ENCODE measurements at places on chromosomes 3 and 15. TPM values are rescaled to one million over a fixed set of nuclear protein-coding genes. Genes with fewer than 3 reads are reported as not detected.

DNA sequence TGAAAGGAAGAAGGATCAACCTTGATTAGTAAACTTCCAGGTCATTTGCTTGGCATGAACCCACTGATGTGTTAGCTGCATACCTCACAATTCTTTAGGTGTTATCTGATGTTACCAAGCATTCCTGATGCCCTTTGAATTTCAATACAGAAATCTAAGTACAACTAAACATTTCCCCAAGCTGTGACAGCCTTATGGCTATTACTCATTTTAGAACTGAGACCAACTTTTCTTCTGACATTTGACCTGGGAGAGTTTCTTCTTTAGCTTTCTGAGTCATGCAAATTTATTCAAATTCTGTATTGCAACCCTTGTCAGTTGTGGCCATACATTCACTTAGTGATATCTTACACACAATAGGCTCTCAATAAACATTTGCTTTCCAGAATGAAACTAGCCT lies 124.3 kb downstream of the TIGIT start:
- DNase-seq: no peak

DNA sequence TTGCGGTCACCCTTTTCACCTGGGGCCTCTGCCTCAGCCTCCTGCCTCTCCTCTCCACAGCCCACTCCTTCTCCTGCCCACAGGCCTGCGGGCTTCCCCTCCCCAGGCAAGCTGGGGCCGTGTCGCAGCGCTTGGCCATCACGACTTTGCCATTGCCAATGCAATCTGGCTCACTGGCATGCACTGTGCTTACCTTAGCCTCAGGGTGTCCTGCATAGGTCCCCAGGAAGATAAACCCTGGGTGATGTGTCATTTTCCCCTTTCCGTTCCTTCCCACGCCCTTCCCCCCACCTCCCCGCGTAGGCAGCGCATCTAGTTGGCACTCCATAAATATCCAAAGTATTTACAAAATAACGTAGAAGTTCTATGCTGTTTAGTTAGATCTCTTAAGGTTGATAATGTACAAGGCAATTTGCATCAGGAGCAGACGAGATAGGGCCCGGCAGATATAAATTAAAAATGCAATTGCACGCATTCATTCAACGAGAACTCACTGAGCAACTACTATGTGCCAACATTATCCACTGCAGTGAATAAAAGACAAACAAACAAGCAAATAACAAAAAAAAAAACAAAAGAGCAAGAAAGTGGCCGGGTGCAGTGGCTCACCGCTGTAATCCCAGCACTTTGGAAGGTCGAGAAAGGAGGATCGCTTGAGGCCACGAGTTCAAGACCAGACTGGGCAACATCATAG lies 973 bp upstream of the COPG1 start:
- no peak for DNase-seq

DNA sequence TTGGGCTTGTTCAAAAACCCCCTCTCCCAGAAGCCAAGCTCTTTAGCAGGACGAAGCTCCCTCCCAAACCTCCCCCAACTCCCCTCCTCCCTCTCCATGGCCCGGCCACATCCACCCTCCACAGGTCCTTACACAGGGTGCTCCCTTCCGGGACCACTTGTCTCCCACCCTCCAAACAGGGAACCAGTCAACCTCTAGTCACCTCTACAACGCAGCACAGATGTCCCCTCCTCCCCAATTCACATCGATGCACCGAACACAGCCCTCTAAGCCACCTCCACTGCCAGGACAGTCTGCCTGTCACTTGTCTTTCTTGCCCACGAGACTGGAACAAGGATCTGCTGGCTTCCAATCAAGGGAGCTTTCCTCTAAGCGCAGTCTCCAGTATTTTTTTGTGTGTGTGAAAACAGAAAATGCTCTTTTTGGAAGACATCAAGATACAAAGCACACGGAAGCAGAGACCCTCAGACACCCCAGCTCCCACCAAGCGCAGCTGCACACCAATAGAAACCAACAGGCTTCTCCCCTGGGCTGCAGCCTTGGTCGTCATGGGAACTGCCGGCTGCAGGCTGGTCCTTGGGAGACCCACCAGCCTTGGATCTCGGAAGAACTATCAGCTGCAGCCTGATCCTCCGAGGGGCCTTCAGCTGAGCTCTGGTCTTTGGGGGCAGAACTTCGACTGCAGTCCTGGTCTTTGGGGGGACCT lies 26.5 kb downstream of the IQSEC1 start:
- no peak for DNase-seq

GRCh38 chr15:65856821-65857455 lies 12.4 kb upstream of the RAB11A start:
- DNase-seq: peak; percentile 76

GRCh38 chr3:1007866-1008265 lies 85.0 kb upstream of the CNTN6 start:
- peak; percentile 2 for DNase-seq

GRCh38 chr3:135038186-135038585 lies 243.1 kb downstream of the EPHB1 start:
- no peak for DNase-seq

DNA sequence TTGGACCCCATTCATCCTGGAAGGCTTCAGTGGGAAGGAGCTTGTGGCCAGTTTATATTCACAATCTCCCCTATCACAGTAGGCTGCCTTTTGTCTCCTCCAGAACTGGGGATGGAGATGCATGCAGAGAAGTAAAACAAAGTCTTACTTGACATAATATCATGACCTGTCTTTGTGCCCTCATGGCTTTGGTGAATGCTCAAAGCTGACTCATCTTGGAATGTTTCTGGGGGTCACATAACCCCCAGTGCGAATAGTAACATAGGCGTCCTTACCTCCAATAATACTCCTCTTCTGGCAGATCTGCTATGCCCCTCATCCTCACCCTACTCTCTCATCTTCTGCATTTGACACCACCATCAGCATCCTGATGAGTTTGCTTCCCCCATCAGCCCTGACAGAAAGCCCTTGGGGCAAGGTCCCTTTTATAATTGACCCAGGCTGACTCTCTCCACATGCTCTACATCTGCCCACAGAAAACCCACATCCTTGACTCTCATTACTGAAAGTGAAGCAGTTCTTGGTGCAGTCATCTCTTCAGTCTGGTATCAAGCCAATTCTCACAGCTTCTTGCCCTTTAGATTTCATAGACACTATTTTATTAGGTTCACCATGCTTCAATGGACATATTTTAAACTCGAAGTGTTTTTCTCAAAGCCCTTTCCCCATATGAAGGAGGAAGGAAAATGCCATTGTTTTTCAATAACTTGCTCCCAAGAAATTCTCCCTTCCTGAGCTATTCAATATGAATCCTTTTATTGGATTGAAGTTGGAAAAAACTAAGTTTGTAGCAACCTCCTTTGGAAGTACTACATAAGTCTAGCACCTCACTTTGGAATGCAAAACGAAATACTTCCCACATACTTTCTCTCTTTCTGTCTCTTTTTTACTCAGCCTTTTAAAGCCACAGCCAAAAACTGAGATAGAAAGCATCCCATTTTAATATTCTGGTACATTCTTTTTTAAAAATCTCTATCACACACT lies 36.6 kb downstream of the OSTN start:
- peak; percentile 49 for DNase-seq

DNA sequence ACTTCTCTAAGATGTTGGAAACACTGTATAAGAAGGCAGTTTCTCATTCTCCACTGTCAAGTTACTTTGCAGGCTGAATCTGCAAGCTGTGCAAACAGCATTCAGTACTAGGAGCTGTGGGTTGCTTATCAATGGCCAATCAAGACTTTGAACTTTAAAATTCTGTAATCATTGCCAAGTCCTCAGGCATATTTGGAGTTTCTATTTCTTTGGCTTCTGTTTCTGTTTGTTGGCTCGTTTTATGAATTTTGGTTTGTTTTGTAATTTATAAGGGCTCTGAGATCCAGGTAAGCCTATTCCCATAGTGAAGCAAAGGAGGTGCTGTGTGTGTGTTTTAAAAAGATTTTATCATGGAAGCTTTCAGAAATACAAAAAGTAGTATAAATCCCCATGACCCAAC lies 32.1 kb downstream of the TLNRD1 start:
- DNase-seq: no peak

DNA sequence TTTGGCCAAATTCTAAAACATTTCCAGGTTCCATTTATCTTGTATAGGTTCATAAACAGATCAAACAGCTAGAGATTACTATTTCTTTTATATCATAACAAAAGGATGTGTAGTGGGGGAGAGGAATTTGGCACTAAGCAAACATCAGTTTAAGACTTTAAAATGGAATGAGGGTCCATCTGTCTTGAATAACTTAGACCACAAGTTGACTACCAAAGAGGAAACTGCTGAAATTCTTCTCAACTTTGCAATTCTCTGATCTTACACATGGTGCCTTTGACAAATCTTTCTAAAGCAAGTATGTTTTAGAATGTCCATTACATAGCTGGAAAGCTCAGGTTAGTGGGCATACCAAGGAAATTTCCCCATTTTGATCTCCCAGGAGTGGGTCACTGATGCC lies 140.5 kb upstream of the ADAMTS9 start:
- DNase-seq: no peak

GRCh38 chr15:68638953-68639515 lies 60.2 kb downstream of the CORO2B start:
- no peak for DNase-seq

DNA sequence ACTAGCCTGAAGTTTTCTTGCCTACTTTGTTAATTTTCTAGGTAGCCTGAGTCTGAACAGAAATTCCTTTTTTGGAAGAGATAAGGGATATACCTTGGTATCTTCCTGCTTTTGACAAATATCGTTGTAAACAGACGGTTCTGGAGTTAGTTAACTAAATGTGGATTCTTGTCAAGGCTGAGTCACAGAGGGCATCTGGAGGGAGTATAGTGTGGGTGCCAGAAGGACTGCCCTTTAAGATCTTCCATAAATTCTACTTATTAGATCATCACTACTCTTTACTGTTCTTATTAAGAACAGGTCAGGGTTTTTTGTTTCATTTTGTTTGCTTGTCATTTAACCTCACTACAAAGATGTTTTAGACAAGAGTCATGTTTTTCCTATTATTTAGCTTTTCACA lies 125.3 kb upstream of the SKOR1 start:
- DNase-seq: no peak

- no peak for DNase-seq
Measured at GRCh38 chr3:188350961-188351360, 197.0 kb downstream of the LPP start.

GRCh38 chr3:163071713-163072112 lies 1575.1 kb downstream of the OTOL1 start:
- DNase-seq: peak; percentile 36

DNA sequence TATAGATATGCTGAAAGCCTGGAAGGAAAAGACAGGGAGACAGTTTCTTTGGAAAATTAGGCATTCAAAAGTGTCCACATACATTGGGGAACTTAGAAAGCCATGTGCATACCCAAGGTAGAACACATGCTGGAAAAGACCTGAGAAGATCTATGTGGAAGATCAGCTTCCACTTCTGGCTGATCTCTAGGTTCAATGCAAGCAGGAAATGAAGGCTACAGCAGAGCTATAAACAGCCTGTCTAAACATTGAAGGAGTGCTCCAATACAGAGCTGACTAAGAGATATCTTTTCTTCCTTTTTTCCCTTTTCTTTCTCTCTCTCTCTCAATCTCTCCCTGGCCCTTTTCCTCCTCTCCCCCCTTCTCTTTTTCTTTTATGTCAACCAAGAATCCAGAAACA lies 73.6 kb upstream of the TCF12 start:
- no peak for DNase-seq

GRCh38 chr3:150235799-150236198 lies 172.3 kb upstream of the TSC22D2 start:
- DNase-seq: no peak

DNA sequence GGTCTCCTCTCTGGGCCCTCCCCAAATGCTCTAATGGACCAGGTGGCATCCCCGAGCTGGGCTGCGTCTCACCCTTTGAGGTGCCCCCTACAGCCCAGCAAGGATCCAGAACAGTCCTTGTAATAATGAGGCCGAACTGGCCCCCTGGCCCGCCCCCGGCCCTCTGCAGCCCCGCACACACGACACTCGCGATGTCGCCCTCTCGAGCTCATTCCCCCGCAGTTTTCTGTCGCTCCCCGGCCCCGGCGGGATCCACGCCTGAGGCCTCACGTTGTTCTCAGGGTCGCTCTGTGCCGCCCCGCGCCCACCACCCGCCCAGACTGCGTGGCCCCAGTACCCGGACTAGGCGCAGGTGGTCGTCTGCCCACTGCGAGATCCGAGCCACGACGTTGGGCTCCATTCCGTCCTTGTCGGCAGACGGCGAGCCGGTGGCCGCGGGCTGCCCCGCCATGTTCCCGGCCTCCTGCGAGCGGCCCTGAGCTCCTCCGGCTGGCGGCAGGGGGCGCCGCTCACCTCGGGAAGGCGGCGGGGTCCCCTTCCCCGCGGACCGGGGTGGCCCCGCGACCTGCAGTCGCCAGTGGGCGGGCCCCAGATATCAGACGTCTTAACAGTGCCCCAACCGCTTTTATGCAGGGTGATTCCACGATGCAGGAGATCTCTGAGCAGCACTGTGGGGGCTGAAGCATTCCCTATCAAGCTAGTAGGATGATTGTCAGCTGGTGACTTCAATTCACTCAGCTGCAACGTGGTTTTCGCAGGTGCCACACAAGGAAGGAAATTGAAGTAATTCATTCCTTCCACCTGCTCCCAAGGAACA lies at the start of gene C3orf33:
C3orf33 (minus strand) TSS at position 477 of the 817 bp plus-strand sequence; CDS start at position 451, 26 bp downstream.
- DNase-seq: peak; percentile 61

GRCh38 chr3:105459566-105460290 lies 93.0 kb downstream of the ALCAM start:
- no peak for DNase-seq

DNA sequence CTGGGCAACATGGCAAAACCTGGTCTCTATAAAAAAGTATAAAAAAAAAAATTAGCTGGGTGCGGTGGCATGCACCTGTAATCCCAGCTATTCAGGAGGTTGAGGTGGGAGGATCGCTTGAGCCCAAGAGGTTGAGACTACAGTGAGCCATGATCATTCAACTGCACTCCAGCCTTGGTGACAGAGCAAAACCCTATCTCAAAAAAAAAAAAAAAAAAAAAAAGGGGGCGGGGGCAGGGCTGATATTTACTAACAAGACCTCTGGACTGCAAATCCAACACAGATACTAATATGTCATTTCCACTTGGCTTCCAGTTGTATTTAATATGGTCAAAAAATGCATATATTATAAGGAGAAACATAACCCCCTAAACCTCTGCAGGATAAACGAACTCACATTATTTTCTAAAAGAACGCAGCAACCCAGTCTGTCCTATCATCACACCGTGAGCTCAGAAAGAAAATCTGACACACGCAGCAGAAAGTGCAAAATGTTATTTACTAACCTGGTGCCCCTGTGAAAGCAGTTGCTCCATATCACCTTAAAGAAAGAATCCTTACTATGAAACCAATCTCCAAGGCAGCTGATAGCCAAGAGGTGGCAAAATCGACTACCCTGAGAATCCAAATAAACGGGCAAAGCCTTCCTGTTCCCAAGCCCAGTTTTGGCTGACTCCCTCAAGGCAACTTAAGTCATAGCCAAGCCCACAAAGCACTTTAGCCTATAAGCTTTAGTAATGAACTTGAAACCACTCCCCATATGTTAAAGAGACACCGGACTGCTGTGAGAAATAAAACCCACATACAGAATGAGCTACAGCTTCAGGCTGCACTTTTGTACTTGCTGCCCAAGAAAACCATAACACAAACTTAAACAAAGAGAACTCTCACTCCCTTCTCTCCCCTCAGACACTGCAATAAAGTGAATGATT lies 39.3 kb downstream of the PLD1 start:
- peak; percentile 96 for DNase-seq

TFDP2 gene
- total RNA-seq: 62.4 TPM

FBN1 gene
- 3.2 TPM for total RNA-seq

SCAANT1 gene
- total RNA-seq: not detected

UNC13C gene
- not detected for total RNA-seq

MYO5C gene
- 0.11 TPM for total RNA-seq

LDHAL6B gene
- total RNA-seq: not detected

GREM1 gene
- under 0.01 TPM for total RNA-seq

P2RY14 gene
- not detected for total RNA-seq

PSTPIP1 gene
- total RNA-seq: not detected

ADGRG7 gene
- total RNA-seq: not detected

All from SK-MEL-5 (cell line).